ENCODE measurements at places on chromosomes 7 and 10.

GRCh38 chr7:90686146-90686545, 90.0 kb downstream of the CDK14 start:
- no peak for DNase-seq

DNA sequence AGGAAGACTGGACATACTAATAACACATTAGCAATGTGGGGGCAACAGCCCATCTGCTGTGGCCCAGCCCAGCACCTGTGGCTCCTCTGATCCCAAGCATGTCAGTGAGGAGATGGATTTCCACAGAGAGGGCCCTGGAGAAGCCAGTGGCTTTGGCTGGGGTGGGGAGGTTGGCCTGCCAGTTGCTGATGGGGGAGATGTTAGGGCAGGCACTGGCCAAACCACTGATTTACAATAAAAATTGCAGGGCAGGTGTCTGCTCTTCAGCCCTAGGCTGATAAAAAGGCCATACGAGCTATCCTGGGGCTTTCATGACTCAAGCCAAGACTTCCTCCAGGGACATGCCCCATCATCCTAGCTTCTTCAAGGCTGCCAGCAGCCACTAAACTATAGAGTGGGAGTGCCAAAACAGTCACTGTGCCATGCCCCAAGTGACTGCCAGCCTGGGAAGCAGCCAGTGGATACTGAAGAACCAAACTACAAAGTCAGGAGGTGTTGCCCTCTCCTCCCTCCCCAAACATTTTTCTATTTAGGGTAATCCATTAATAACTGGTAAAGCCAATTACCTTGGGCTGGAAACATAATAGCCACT, 37.8 kb downstream of the DPCD start:
- no peak for DNase-seq

DNA sequence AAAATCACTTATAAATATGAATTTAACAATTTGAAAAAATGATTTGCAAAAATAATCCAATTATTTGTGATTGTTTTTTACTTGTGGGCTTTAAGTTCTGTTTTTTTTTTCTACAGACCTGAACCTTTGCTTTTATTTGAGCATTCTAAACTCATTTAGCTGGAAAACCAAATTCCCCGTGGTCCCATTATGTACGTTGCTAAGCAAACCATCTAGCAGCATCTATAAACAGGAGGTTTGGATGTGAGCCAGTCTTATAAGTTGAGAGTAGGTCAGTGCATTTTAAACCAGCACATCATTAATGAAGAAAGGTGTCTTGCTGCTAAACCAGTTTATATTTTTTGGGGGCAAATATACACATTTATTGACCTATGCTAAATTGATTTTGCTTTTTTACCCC, 77.3 kb downstream of the LRRN3 start:
- DNase-seq = no peak

DNA sequence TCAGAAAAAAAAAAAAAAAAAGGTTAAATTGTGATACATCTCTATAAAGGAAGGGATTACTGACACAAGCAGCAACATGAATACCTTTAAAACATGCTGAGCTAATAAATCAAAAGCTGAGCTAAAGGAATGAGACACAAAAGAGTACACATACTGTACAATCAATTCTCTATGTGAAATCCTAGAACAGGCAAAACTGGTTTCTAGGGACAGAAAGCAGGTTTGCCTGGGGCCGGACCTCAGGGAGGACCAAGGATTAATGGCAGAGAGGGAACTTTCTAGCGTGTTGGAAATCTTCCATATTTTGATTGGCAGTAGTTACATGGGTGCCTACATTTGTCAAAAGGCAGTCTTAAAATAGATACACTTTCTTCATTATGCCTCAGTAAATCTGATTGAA, 52.5 kb downstream of the KLRG2 start:
- no peak for DNase-seq
